NCI-H510A treated with DMSO at 0.1 percent for 48 hours (cell line): ENCODE measurements at places on chromosomes 5 and 9.

DNA sequence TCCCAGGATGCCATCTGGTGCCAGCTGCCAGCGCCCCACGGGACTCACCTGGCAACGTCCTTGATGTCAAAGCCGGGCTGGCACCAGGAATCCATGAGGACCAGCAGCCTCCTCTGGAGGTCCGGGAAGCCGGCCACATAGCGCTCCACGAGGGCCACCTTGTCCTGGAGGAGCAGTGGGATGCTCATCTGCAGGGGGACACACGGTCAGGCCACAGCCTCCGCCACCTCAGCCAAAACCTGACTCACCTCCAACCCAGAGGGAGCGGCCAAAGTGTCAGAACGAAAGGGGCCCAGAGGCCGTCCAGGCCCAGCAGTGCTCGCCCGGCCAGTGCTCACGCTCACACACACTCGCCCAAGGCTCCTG lies 56.5 kb downstream of the EXD3 start:
- no peak for DNase-seq

- no peak for DNase-seq
Measured at GRCh38 chr5:168967882-168968620, 332.9 kb downstream of the SLIT3 start.

- DNase-seq: no peak
Measured at GRCh38 chr5:40627706-40628105, 52.0 kb upstream of the PTGER4 start.

DNA sequence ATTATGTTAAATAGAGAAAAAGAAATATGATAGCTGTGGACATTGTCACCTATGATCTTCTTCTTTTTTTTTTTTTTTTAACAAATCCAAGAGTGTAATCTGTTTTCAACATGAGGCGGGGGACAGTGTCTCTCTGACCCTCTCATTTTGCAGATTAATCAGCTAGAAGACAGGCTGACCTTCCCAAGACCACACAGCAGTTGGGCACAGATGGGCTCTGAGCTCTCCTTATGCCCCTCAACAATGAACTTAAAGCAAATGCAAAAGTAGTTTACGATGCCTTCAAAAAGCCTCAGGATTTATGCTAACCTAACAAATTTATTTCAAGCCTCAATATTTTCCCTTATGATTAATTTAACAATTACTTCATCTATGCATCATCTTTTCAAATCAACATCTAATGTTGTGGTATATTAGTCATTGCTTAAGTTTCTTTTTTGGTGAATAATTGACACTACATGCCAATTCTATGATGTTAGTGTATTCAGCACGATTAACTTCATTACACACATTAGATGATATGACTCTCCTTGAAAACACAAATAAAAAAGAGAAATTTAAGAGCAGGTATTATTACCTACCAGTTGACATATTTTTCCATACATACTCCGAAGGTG lies 7.4 kb downstream of the NFIL3 start:
- DNase-seq: no peak

DNA sequence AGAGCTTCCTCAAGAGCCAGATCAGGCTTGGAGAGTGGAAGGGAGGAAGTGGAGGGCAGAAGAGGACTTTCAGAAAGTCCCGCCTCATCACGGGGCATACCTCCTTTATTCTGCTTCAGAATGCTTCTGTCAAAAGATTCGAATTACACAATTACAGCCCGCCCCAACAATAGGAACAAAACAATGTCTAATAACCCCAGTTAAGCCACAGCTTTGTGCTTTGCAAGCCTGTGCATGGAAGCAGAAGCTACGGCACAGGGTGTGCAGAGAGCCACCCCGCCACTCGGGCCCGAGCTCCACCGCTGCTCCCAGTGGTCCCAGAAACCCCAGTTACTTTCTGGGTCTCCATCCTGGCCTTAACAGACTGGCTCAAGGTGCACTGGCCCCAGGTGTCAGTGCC lies 23.5 kb downstream of the HNRNPH1 start:
- DNase-seq: no peak

- DNase-seq: no peak
Measured at GRCh38 chr9:101114317-101114716, 85.8 kb downstream of the PLPPR1 start.

GRCh38 chr9:6109986-6110385 lies 94.6 kb upstream of the RANBP6 start:
- no peak for DNase-seq

DNA sequence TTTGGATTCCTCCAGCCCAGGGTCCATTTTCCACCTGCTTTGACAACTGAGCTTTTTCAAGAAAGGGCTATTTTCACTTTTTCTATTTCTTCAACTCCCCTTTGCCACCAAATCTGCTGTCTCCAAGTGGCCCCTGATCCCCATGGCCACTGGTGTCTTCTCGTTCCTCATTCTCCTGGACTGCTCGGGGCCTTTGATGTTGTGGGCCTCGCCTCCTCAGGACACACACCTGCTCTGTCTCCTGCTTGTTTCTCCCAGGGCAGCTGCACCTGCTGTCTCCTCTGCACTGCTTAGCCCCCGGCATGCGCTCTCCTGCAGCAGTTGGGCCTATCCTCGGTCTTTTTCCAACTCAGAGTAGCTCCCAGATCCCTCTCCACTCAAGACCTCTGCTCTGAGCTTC lies 16.3 kb upstream of the NANS start:
- peak; percentile 41 for DNase-seq
